CD8-positive, alpha-beta memory T cell (primary cell): ENCODE measurements at places on chromosomes 1 and 21. TPM values are rescaled to one million over a fixed set of nuclear protein-coding genes. Genes with fewer than 3 reads are reported as not detected.

The UQCRHL gene
- 1.7 TPM for total RNA-seq

The FMOD gene
- total RNA-seq = 0.51 TPM

The AKNAD1 gene
- total RNA-seq = not detected

The ADGRL4 gene
- not detected for total RNA-seq

The CFAP74 gene
- not detected for total RNA-seq

The ADAMTSL4 gene
- 0.31 TPM for total RNA-seq

The MAP10 gene
- total RNA-seq = 1.4 TPM

The AGPAT3 gene
- total RNA-seq = 69.3 TPM

The KRTAP21-2 gene
- total RNA-seq = not detected

The ITGB2 gene
- total RNA-seq = 159 TPM

The TMPRSS3 gene
- total RNA-seq = 19.6 TPM

The NEK2 gene
- 14.1 TPM for total RNA-seq
